Inflammatory macrophage (primary cell): ENCODE measurements at places on chromosomes 11 and 22.

- no peak for DNase-seq
These were observed 53.8 kb upstream of the MPEG1 start for GRCh38 chr11:59266491-59266890.

GRCh38 chr11:115214644-115215234 lies 289.5 kb downstream of the CADM1 start:
- DNase-seq = no peak

DNA sequence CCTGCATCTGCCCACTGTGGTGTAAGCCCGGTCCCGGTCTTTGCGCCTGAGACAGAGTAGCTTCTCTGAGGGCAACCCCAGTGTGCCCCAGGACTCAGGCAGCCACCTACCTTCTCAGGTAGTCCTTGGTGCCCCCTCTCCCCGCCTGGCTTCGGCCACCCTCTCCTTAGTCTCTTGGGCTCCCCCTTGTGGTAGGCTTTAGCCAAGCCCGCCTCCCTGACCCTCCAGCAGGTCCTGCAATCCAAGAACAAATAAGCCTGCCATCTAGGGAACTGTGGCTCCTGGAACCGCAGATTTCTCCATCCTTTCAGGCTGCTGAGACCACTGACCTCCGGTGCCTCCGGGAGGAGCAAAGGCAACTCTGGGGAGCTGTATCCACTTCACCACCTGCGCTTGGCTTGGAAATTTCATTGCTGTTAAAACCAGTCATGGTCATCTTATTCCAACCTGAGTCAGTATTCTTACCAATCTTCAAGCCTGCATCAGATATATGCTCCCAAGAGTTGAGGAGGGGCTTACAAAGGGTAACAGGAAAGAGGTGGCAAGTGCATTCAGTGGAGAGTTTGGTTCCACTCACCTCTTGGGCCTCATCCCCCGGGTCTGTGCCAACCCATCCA lies 52.8 kb upstream of the TENM4 start:
- DNase-seq = peak; percentile 59

GRCh38 chr11:87463486-87464102 lies 425.9 kb downstream of the TMEM135 start:
- no peak for DNase-seq

GRCh38 chr11:129323896-129324502 lies 51.6 kb upstream of the BARX2 start:
- DNase-seq = peak; percentile 90

GRCh38 chr22:50612528-50613221 lies 12.1 kb downstream of the MAPK8IP2 start:
- no peak for DNase-seq

DNA sequence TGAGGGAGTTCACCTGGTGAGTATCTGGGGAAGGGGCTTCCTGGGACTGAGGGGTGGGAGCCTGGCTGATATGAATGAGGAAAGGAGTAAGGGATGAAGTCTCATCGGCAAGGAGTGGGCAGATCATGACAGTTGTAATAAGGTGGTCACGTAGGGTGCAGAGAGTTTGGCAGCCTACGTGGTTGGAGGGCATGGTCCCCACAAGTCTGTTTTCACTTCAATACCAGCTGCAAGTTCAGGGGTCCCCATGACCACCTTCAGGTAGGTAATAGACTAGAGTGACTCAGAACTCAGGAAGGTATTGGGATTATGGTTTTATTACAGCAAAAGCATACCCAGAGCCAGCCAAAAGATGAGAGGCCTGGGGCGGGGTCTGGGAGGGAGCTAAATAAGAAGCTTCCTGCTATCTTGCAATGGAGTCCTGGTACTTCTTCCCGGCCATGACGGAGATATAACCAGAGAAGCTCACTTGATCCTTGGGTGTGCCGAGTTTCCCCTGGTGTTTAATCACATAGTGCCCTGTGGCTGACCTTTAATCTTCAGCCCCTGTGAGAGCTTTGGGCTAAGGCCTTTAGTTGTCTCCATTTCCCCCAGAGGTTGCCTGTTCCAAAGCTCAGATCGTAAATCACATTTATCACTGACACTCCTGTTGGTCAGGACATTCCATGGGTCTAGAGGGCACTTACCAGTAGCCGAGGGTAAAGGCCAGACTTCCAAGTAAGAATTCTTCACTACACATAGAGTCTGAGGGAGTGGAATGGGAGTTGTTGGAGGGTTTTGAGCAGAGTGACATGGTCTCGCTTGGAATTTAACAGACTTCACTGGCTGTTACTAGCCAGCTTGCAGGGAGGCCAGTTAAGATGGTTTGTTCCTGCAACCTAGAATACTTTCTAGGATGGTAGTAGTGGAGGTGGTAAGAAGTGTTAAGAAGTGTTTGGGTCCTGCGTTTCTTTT lies 9.1 kb downstream of the SLC3A2 start:
- no peak for DNase-seq

DNA sequence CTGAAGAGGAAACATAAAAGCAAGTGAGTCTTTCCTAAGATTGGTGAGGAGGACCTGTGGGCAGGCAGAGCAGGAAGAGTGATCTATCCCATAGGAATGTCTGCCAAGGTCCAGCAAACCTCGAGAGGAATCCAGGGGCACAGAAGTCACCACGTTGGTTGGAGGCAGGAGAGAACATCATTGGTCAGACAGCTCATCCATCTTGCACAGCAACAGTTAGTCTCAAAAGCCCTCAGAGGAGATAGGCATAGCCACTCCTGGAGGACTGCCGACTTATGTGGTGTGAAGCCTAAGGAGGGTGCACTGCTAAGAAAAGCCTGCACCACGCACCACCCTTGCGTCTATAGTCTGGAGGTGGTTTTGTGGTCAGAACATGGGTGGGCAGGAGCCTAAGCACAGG lies 109.1 kb downstream of the RASSF10 start:
- DNase-seq = no peak

- DNase-seq = no peak
These were observed 11.2 kb downstream of the FOLR1 start for GRCh38 chr11:72203163-72203562.

- peak; percentile 30 for DNase-seq
These were observed 141.1 kb upstream of the NARS2 start for GRCh38 chr11:78715639-78716311.

DNA sequence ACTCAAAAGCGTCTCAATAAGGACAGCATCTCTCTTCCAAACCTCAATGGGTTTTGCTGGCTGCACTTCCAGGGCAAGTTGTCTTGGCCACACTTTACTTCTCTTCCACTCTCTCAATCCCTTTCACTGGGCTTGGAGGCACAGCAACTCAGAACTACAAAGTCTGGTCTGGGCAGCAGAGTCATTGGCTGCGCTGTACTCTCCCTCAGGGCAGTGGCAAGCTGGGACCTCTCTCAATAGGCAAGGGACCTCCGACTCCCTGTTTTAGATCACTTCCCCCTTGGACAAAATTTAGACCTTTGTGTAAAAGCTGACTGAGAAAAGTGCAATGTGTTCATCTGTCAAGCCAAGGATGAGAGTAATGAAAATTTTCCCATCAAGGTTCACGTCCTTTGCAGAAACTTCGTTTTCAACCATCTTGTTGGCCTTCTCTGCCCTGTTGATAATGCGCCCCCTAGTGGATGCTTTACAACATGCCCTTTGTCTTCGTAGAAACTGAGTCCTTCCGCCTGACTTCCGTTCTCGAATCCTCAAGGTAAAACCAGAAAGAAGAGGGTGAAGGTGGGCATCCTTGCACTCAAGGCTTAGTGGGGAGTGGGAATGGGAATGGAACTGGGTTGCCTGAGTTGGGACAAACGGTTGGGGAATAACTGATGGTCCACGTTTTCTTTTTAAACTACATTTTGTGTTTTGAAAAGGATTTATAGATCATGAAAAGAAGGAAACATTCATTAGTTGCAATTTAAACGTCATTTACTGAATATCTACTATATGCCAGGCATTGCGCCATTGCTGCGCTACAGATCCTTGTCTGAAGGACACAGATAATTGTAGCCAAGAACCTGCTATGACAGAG lies 99.1 kb downstream of the CD44 start:
- DNase-seq = peak; percentile 40

- DNase-seq = no peak
These were observed 139.5 kb upstream of the TTC12 start for GRCh38 chr11:113174882-113175281.

GRCh38 chr11:19368726-19369375 lies 128.1 kb upstream of the E2F8 start:
- DNase-seq = no peak
